ENCODE measurements at places on chromosomes 11 and 22.

DNA sequence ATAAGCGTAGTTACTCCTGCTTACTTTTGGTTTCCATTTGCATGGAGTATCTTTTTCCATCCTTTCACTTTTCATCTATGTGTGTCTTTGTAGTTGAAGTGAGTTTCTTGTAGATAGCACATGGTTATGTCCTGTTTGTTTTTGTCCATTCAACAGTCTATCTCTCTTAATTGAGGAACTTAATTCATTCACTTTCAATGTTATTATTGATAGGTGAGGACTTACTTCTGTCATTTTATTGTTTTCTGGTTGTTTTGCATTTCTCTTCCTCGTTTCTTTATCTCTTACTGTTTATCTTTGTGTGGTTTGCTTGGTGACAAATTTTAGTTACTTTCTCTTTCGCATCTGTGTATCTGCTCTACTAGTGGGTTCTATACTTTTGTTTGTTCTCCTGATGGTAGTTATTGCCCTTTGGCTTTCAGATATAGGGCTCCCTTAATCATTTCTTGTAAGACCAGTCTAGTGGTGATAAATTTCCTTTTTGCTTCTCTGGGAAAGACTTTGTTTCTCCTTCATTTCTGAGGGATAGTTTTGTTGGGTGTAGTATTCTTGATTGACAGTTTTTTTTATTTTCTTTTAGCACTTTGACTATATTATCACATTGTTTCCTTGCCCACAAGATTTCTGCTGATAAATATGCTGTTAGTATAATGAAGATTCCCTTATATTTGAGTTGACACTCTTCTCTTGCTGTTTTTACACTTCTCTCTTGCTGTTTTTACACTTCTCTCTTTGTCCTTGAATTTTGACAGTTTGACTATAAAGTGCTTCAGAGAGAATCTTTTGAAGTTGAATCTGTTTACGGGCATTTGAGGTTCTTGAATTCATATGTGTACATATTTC lies 9.0 kb upstream of the RAG1 start:
- no peak overlapping the region for H3K27ac ChIP-seq
- no peak for DNase-seq
- H3K27me3 ChIP-seq, result no peaks in the 10 kb centered on the region
- H3K36me3 ChIP-seq, result no peaks in the 10 kb centered on the region
- H3K4me3 ChIP-seq, result no peak overlapping the region

DNA sequence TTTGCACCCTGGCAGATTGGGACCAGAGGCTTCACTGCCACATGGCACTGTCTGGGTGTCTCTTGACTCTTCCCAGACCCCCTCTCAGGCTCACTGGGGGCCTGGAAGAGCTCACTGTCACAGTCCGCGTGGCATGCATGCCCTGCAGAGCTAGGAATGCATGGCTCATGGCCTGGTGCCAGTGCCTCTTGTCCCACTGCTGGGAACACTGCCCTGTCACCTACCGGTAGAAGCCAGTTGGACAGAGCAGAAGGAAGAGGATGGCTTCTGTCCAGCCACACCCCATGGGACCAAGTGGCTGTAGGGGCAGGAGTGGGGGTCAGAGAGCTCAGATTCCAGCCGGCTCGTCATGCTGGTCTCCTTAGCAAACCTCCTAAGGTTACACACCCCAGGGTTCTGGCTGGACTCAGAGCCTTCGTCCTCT lies 29.7 kb downstream of the MB start:
- DNase-seq, result peak; percentile 67
- H3K4me3 ChIP-seq, result no peak overlapping the region
- no peaks in the 10 kb centered on the region for H3K4me1 ChIP-seq

GRCh38 chr11:8368772-8369171 lies 105.1 kb upstream of the LMO1 start:
- H3K4me1 ChIP-seq, result no peaks in the 10 kb centered on the region

GRCh38 chr11:44879432-44879831 lies 71.3 kb downstream of the TP53I11 start:
- no peaks in the 10 kb centered on the region for H3K4me1 ChIP-seq
- H3K36me3 ChIP-seq, result no peaks in the 10 kb centered on the region
- no peak for DNase-seq
- H3K4me3 ChIP-seq, result no peak overlapping the region
- H3K27ac ChIP-seq, result no peak overlapping the region
- no peaks in the 10 kb centered on the region for H3K27me3 ChIP-seq
